ENCODE measurements at places on chromosomes 1 and 21.

GRCh38 chr1:229553621-229554130, 4.8 kb downstream of the ABCB10 start:
- DNase-seq: no peak

DNA sequence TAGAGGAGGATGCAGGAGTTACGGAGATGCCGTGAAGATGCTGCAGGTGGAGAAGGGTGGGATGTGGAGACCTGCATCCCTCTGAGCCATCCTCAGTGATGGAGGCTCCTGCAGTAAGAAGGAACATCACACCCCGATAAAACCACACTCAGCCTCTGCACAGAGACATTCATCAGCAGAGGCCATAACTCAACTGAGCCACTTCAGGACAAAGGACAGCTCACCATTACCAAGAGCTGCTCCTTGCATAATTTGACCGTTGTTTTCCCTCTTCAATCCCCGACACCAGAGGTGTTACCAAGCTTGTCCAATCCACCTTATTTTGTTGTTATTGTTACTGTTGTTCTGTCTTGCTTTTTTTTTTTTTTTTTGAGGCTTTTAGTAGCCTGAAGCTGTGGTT, 543.9 kb downstream of the AJAP1 start:
- no peak for DNase-seq

- peak; percentile 96 for DNase-seq
These were observed 8.3 kb downstream of the ELF3 start for GRCh38 chr1:202018468-202019234.

GRCh38 chr1:213266983-213267772, 216.1 kb downstream of the RPS6KC1 start:
- no peak for DNase-seq

- DNase-seq: no peak
These were observed 269.4 kb downstream of the HLX start for GRCh38 chr1:221148660-221149059.

DNA sequence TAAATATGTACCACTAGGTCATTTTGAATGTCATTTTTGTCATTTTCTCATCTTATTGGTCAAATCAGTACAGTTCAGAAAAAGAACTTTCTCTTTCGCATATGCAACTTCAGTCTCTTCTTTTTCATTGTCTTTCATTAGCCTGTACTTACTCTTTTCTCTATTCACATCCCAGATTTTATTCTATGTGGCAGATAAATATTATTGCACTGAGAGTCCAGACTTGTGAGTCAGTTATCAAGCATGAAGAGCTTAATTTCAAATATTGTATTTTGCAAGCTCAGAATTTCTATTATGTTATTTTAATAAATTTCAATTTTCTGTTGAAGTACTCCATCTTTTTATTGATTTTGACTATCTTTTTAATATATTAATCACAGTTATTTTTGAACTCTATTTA, 105.2 kb upstream of the PALMD start:
- DNase-seq: no peak

GRCh38 chr1:173248247-173248940, 41.3 kb upstream of the TNFSF4 start:
- DNase-seq: no peak

- no peak for DNase-seq
These were observed 222.9 kb upstream of the CSF3R start for GRCh38 chr1:36705629-36706028.

DNA sequence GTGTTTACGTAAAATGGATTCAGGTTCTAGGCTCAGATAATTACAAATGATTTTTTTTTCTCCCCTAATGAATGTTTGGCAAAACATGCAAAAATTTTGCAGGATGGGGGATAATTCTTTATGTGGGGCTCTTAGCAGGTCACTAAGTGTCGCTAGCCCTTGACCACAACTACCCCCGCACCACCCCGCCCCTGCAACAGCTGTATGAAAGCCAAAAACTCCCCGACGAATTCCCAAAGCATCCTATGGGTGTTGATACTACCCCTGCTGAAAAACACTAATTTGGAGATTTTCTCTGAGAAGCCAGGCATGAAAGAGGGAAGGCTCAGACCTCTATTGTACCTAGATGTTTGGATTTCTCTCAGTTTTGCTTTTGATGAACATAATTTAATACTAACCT, 243.0 kb downstream of the TRABD2B start:
- DNase-seq: no peak

- DNase-seq: no peak
These were observed 20.5 kb downstream of the STPG1 start for GRCh38 chr1:24392982-24393650.

DNA sequence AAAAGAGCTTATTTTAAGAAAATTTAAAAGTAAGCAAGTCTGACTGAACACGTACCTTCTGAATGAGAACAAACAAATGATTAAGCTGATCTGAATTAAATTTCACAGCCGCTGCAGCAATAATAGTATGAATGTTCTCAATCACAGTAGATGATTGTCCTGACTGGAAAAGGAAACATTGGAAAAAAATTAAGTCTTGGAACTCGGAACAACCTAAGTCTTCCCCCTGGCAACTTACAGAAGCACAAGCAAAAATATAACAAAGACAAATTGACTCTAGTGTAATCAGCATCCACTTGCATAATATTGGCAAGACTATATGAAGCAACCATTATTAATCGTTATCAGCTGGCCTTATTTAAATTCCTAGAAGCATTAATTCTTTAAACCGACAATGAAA, 60.5 kb downstream of the USP24 start:
- DNase-seq: no peak

DNA sequence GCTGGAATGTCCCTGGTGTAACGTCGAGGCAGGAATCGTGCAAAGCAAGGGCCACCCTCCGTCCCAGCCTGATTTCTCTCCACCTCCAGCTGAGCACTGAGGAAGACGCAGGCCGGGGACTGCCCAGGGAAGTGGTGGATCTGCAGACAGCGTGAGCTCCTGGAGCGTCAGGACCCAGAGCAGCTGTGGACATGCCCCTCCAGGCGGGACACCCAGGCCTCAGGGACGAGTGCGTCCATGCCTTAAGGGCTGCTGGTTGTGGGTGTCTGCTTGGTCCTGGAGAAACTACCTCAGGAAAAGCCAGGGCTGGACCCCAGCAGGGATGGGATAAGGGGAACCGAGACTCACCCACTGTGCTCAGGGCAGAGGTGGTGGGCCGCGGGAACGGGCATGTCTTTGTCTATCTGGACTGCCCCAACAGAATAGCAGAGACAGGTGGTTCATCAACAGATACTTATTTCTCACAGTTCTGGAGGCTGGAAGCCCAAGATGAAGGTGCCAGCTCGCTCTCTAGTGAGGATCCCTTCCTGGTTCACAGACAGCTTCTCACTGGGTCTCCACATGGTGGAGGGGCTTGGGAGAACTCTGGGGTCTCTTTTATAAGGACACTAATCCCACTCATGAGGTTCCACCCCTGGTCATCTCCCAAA, 5.8 kb upstream of the MMEL1 start:
- no peak for DNase-seq

- DNase-seq: no peak
These were observed 8.0 kb upstream of the LCE5A start for GRCh38 chr1:152502496-152503180.

- peak; percentile 67 for DNase-seq
These were observed 66.5 kb upstream of the GADD45A start for GRCh38 chr1:67618285-67619018.

- DNase-seq: no peak
These were observed 133.7 kb upstream of the COL6A1 start for GRCh38 chr21:45847870-45848269.

GRCh38 chr1:194445244-194445643, 1258.8 kb upstream of the B3GALT2 start:
- no peak for DNase-seq

GRCh38 chr1:231983588-231984193, 357.1 kb downstream of the DISC1 start:
- DNase-seq: no peak

DNA sequence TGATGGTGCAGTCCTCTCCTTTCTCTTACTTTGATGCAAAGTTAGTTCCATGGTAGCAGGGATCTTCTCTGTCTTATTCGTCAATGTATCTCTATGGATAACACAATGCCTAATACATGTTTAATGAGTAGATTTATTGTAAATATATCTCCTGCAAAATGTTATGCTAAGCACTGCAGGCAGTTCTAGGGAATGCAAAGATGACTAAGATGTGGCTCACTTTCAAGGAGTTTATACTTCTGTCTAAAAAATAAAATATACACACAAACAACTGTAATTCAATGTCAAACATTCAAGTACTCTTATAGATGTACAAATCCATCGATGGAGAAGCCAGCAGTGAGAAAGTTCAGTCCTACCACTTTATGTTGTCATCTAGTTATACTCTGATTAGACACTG, 194.3 kb downstream of the KCTD3 start:
- DNase-seq: no peak

All from body of pancreas (tissue), 4 donors.